ENCODE measurements at places on chromosomes 5 and 9.

DNA sequence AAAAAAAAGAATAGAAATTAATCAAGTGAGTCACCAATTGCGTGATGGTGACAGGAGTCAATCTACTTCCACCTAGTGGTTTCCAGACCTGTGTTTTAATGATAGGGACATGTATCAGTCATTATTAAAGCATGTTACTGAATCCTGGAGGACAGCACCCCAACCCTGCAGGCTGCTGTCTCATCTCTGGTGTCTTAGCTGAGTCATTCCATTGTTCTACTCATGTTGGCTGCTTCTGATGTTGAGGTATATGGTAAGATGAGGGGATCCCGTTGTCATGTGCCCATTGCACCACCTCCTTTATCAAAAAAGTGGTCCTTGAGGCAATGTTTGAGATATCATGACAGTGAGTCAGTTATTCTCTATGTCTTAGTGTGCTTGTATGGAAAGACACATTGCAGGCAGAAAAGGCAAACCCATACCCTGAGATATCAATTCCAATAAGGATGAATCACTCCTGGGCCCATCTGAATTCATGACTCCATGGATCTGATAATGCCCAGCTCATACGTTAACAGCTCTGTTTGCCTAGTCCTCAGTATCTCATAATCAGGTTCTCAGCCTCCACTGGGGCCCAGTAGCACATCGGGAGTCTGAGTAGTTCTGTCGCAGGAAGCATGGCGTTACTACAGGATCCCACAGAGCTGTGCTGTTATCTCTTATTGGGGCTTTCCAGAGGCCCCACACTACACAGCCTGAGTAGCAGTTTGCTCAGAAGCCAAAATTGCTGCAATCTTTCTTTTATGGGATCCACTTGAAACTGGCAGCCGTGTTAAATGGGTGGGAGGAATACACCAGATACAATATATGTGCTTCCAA lies 31.2 kb downstream of the HMGCS1 start:
- no peak for DNase-seq

GRCh38 chr9:114928136-114928535 lies 2.3 kb downstream of the TNFSF8 start:
- no peak for DNase-seq

GRCh38 chr9:113373676-113374392 lies 3.0 kb downstream of the HDHD3 start:
- no peak for DNase-seq

GRCh38 chr5:170252109-170252508 lies 19.3 kb downstream of the C5orf58 start:
- DNase-seq, result no peak

DNA sequence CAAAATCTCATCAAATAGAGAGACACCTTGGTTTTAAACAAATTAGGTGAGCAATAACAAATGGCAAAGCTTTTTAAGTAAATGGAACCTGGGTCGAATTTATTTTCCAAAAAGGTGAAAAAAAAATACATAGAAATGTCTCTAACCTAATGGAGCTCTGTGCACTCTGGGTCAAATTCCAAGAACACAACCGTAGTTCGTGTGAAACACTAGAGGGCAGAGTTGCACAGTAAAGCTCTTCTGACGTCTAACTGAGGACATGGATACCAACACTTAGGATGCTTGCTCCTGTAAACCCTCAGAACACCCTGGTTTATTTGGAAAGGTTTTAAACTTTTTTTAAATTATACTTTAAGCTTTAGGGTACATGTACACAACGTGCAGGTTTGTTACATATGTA lies 18.9 kb downstream of the MARCHF11 start:
- no peak for DNase-seq

DNA sequence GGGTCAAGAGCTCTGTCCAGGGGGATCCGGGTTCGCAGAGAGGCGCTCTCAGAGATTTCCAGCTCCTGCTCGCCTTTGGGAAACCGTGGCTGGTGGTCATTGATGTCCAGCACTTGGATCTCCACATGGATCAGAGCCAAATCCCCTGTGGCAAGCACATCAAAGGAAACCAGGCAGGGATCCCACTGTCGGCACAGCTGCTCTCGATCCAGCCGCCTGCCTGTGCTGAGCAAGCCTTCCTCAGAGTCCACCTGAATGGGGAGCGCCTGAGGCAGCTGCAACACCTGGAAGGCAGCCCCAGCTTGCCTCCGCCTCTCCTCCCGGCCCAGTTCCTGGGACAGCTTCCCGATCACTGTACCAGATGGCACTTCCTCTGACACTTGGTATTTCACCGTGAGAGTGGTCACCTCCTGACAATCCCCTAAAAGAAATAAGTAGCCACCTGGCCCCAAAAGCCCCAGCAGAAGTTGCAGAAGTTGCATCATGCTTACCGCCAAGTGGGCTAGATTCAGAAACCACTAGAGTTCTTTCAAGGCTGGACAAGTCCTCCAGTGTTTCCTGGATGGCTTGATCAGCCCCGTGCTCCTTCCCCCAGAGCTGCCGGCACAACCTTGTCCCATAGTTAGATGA lies 520 bp downstream of the PCDH12 start:
- no peak for DNase-seq

DNA sequence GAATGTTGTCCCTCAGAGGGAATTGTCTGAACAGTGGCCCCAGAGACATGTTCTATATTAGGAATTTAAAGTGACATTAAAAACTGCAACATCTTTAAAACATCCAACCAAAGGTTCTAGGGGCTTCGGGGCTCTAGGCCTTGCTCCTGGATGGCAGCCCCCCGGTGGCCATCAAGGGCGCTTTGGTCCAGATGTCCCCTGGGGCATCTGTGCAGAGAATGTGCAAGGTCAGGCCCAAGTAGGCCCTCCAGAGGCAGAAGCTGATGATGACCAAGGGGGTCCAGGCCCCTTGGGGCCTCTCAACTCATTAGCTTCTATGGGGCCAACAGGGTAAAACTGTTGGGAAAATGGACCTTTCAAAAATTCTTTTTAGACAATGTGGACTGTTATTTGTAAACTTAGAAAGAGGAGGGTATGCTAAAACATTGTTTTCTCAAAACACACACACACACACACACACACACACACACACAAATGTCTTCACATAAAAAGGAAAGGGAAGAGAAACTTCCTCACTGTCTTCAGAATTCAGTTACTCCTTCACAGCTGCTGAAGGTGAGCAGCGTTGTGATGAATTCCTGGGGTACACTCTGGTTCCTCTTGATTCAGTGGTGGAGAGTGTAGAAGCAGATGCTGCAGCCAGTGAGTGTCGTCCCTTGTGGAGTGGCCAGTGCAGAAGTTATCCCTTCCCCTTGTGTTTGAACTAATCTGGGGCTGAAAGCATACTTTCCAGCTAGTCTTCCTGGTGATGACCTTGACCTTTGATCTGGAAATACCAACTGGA lies 125.2 kb downstream of the WDR41 start:
- no peak for DNase-seq

GRCh38 chr5:155665361-155665760 lies 651.8 kb downstream of the KIF4B start:
- DNase-seq, result no peak

DNA sequence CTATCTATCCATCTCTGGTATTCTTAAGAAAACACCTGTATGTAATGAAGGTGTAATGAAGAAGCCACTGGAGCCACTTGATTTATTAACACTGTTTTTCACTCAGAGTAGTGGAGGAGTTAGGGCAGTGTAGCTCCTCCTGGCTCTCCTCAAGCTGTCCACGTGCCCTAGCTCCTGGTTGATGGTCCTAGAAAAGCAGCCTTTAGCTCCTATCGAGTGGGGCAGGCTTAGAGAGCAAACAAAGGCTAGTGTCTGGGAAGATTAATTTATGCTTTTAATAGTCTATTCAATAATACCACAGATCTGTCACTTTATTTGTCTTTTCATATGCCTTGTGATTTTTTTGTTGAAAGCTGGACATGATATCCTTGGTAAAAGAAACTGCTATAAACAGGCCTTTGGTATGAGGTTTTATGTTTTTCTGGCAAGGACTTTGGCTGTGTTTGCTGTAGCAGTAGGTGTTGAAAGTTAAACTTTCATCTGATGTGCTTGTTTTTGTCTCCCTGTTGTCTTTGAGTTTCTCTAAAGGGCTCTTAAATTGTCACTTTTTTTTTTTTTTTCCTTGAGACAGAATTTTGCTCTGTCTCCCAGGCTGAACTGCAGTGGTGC lies 141.1 kb downstream of the GCNT1 start:
- DNase-seq, result no peak

GRCh38 chr5:180040287-180041214 lies 31.0 kb downstream of the RNF130 start:
- no peak for DNase-seq

DNA sequence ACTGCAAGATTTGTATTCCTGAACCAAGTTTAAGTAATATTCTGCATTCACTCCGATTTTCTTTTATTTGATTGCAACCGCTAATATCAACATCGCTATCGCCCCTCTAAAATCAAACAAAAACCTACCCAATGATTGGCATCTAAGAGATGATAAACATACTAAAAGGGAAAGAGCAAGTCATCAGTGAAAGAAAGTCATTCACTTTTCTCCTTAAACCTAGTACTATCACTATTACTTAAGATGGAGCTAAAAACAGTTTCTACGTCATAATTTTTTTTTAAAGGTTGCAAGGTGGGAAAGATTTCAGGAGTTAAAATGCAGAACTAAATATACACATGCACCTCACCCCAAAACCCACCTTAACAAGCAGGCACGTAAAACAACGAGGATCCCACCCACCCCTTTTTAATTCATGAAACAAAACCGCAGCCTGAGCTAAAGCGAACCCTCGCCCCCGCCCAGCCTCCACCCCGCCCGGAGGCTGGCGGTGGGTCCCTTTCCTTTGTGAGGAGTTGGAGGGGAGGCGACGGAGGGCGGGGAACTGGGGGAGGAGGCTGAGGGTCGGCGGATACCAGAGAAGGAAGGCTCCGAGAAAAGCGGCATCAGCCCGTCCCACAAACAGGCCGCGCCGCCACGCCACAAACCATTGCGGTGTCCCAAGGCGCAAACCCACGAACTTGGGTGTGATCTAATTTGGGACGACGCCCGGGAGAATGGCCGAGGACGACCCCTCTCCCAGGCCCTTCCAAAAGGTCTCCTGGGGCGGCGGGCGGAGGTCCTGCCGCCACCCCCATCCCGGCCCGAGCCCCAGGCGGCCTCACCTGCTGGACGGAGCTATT lies 861 bp downstream of the UBQLN1 start:
- DNase-seq, result peak; percentile 78
